Naive thymus-derived CD4-positive, alpha-beta T cell (primary cell): ENCODE measurements at places on chromosomes 7 and 10. TPM values are rescaled to one million over a fixed set of nuclear protein-coding genes. Genes with fewer than 3 reads are reported as not detected.

Gene BMS1
- total RNA-seq = 16.9 TPM

Gene C10orf105
- 0.19 TPM for total RNA-seq

DNA sequence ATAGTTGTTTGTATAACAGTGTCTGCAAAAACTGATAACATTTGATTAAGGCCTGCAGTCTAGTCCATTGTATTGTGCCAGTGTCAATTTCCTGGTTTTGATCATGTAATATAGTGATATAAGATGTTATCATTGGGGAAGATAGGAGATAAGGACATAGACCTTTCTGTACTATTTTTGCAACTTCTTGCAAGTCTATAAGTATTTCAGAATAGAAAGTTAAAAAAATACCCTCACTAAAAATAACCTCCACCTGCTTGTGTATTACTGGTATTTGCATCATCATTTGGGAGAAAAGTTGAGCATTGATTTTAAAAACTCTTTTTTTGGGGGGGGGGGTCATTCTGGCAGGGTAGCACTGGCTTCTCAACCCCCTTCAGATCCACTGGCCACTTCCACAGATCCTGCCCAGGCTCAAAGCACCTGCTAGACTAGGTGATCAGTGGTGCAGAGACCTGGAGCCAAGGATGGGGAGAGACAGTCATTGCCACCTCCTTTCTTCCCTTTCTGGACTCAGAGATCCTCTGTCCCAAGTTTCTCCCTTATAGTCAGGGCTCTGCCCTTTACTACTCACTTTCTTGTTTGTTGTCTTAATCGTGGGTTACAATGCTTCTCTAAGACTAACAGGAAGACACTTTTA, 103.0 kb downstream of the RBM20 start:
- DNase-seq = no peak

Gene AKR1C4
- total RNA-seq = not detected

- no peak for DNase-seq
Observed at GRCh38 chr7:91636129-91636724, 244.3 kb downstream of the MTERF1 start.

- no peak for DNase-seq
Observed at GRCh38 chr10:111705021-111705420, 478.5 kb downstream of the GPAM start.

DNA sequence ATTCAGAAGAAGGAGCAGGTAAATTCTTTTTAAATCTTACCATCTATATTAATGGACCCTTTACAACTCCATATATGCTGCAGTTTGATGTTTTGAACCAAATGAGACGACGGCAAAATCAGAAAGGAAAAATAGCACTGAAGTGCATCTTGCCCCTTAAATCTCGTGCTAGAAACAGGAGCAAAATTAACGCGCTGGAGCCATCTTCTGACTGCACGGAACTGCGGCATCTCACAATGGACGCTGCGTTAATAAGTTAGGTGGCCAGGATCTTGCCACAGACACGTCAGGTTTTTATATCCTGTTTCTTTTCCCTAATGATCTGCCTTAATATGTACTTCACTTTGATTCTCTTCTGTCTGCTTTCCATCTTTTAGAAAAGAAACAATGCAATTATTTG, 354.5 kb downstream of the TFEC start:
- no peak for DNase-seq

GRCh38 chr10:79142064-79142491, 73.3 kb downstream of the ZMIZ1 start:
- DNase-seq = no peak

Gene CREB5
- total RNA-seq = 3.6 TPM

Gene TMEM243
- 153 TPM for total RNA-seq

DNA sequence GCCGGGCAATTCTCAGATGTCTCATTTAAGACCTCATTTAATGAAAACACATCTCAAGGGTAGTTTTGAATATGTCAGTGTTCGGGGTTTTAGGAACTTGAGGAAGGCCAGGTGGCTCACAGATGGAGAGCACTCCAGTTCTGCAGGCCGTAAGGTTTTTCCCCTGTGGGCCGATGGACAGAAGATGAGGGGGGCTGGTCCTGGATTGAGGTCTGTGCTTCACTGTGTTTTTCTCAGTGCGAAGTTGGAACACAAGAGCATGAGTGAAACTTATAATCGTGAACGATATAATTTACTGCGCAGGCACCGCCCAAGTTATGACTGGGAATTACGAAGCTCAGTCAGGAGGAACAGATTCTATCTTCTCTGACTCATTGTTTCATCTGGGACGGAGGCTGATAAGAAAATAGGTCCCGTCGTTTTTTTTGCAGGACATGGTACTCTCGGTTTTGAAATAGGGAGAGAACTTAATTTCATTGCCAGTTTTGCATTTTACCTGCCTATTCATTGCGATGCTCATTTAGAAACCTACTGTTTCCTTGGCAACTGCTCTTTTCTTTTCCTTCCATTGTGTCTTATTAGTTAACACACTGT, 591.0 kb upstream of the PFKP start:
- no peak for DNase-seq

- no peak for DNase-seq
Observed at GRCh38 chr7:134835463-134835823, 56.0 kb downstream of the CALD1 start.

Gene NPY4R2
- not detected for total RNA-seq

Gene CHCHD3
- 44.6 and 50.9 TPM in 2 replicates for total RNA-seq

DNA sequence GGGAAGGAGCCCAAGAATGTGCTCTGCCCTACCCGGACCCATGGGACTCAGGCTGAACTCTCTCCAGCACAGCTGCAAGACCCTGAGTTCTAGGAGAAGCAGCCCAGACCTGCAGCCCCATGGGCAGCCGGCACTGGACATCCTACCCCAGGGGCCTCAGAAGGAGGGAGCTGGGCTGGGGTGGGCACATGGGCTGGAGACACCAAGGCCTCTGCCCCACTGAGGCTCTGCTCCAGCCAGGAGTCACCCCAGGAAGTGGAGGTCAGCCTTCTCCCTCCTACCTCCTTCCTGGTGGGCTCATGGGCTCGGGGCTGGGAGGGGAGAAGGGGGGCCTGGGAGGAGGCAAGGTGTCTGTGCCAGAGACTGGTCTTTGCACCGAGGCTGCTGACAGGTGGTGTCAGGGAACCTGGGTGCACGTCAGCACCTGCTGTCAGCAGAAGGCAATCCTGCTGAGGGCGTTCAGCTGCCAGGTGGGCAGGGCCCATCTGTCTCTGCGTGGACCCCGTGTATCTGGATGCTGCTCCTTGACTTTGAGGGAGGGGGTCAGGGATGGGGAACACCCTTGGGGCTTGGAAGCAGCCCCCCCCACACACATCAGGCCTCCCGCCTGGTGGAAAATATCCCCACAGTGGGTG, 95.2 kb downstream of the PDGFA start:
- DNase-seq = no peak

Gene MBL2
- not detected in 2 replicates for total RNA-seq

- DNase-seq = no peak
Observed at GRCh38 chr10:79112881-79113431, 44.2 kb downstream of the ZMIZ1 start.

- no peak for DNase-seq
Observed at GRCh38 chr10:96858706-96859050, 26.6 kb downstream of the LCOR start.

GRCh38 chr7:22962775-22963350, 51.1 kb downstream of the HYCC1 start:
- no peak for DNase-seq

DNA sequence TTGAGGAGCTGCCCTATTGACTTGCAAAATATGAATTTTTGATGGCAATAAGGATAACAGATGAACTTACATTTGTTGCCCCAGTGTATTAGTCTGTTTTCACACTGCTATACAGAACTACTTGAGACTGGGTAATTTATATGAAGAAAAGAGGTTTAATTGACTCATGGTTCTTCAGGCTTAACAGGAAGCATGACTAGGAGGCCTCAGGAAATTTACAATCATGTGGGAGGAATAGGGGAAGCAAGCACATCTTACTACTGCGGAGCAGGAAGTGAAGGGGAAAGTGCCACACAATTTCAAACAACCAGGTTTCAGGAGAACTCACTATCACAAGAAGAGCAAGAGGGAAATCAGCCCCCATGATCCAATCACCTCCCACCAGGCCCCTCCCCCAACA, 57.9 kb downstream of the ZNF22 start:
- no peak for DNase-seq

DNA sequence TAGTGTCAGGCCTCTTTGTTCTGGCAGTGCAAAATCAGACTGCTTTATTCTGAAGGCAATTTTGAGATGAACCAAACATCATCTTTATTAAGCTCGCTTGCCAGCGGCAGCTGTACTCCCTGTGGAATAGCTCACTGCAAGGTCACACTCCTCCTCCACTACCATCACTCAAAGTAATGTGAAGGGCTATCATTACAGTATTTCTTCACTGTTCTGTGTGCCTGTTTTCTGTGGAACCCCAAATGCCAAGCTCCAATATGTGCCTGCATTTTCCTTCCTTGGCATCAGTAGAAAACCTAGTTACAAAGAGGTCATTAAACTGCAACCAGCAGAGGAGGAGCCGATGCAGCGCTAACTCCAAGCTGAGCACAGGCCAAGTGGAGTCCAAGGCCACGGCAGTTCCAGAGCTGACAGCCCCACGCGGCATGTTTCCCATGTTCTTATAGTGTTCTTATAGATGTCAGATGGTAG, 21.4 kb downstream of the BCCIP start:
- no peak for DNase-seq

DNA sequence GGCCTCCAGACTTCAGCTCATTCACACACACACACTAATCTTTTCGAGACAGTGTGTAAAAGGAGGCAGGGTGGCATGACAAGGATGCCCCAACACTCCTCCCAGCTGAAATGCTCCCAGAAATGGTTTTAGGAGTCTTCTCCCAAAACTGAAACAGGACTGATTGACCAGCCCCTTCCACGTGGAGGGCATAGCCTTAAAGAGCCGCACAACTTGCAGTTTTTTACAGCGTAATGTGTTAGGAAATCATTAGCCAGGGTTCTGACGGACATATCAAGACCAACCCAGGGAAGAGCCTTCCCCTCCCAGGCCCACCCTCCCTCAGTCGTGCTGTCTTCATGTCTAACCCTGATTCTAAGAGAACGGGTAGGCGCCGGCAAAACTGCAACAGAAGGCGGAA, 224.6 kb downstream of the TNS3 start:
- DNase-seq = no peak
